ENCODE measurements at places on chromosomes 1 and 21. TPM values are rescaled to one million over a fixed set of nuclear protein-coding genes. Genes with fewer than 3 reads are reported as not detected.

Gene EVA1C
- total RNA-seq = 26.7 TPM

Gene RGS18
- not detected for total RNA-seq

Gene SPRR4
- not detected for total RNA-seq

Gene DYNLT4
- not detected for total RNA-seq

Gene FAM151A
- total RNA-seq = not detected
